B cell (primary cell): ENCODE measurements at places on chromosomes 4 and X. TPM values are rescaled to one million over a fixed set of nuclear protein-coding genes. Genes with fewer than 3 reads are reported as not detected.

The CXXC4 gene
- not detected in 2 replicates for total RNA-seq

The ATXN3L gene
- total RNA-seq: not detected in 2 replicates

The GUF1 gene
- 24.2 and 25.0 TPM in 2 replicates for total RNA-seq

The DNAJB14 gene
- total RNA-seq: 64.9 and 73.4 TPM in 2 replicates

The ZIC3 gene
- not detected in 2 replicates for total RNA-seq

The PRDM8 gene
- total RNA-seq: 30.1 and 35.6 TPM in 2 replicates

The MBNL3 gene
- total RNA-seq: 60.2 and 63.1 TPM in 2 replicates

The EMCN gene
- total RNA-seq: not detected in 2 replicates

The RS1 gene
- total RNA-seq: not detected in 2 replicates

The UGT2B17 gene
- total RNA-seq: 0.41 and 0.52 TPM in 2 replicates

The ABCE1 gene
- 46.2 and 51.0 TPM in 2 replicates for total RNA-seq

The CENPE gene
- total RNA-seq: 2.1 and 2.8 TPM in 2 replicates

DNA sequence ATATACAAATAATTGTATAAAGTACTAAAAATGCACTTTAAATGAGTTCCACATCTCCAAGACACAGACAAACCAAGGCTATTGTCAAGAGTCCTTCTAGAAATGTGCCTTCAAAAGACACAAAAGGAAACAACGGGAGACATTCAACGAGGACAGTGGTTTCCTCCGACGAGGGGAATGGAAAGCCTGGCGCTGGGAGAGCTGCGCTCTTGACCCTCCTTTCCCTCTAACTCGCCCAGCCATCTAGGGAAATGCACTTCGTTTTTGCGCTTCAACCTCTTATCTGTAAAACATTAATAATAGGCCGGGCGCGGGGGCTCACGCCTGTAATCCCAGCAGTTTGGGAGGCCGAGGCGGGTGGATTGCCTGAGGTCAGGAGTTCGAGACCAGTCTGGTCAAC is 37.0 kb downstream of the ZFP42 start:
- no peak for DNase-seq

- DNase-seq: no peak
These were observed 1.5 kb upstream of the CXCL2 start for GRCh38 chr4:74100531-74100930.

DNA sequence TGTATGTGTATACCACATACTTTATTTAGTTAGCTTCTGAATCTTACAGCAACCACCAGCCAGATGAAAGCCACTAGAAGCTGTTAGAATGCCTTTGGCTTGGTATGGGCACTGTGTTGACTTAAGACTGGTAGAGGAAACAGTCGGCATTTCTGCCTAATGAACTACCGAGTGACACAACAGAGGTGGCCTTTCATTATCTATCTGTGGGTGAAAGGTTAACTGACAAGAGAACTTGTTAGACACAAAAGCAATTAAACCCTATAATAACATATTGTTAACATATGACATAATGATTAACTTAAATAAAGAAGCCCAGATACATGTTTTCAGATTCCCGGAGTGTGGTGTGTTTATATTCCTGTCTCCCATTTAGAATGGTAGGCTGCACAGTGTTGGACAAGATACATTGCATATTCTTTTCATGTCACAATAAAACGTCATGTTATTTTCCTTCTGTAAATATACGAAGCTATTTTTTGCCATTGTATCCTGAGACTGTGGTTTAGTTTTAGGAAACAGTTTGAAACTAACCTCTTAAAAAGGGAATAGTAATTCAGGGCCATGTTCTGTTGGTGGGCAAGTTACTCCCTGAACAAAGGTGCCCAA is 181.5 kb downstream of the SLIT2 start:
- DNase-seq: no peak

- no peak for DNase-seq
These were observed 657 bp upstream of the ANKRD50 start for GRCh38 chr4:124713185-124713592.

DNA sequence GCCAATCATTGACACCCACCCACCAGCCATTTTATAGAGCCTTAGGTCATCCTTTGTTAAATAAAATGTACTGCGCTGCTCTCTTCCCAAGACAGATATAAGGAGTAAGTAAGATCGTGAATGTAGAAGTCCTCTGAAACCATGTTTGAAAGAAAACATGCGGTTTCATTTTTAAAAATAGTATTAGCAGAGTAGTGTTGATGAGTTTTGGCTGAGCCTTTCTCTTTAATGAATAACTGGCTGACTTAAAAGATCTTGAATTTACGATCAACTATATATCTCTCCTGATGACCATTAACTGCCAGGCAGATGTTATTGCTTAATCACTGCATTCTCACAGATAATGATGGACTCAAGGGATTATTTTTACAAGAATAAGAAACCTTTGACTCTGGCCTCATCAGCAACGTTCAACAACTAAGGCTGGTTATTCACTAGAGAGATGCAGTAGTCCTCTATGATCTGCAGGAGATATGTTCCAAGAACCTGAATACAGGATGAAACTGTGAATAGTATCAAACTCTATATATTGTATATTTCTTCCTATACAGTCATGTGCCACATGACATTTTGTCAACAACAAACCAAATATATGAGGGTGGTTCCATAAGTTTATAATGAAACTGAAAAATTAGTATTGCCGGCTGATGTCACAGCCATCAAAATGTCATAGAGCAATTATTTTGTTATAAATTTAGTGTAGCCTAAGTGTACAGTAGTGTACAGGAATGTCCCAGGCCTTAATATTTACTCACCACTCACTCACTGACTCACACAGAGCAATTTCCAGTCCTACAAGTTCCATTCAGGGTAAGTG is 80.8 kb downstream of the FAM13A start:
- DNase-seq: no peak

GRCh38 chr4:2286904-2287593 is 25.1 kb upstream of the MXD4 start:
- no peak for DNase-seq

GRCh38 chr4:56067826-56068225 is 119.1 kb downstream of the CEP135 start:
- DNase-seq: no peak

GRCh38 chr4:174334628-174335027 is 50.9 kb downstream of the CEP44 start:
- DNase-seq: no peak

GRCh38 chrX:136028383-136028984 is 43.2 kb downstream of the SLC9A6 start:
- DNase-seq: peak; percentile 58

- no peak for DNase-seq
These were observed 298.8 kb upstream of the CTSO start for GRCh38 chr4:156252358-156252921.

DNA sequence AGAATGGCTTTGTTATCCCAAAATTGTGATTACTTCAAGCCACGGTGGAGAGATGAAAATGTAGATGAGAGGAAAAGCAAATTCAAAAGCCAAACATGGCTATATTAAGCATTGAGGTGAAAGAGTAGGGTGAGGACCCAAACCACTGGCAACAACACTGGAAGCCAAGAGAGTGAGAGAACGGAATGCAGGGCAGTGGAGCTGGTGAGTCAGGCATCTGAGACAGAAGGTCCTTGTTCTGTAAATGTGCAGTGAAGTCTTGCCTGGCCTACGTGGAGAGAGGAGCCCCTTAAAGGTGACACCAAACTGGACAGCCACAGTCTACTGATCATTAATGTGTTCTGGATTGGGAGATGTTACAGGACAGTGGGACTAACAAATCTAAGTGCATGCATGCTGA is 22.8 kb upstream of the SEC24B start:
- no peak for DNase-seq

DNA sequence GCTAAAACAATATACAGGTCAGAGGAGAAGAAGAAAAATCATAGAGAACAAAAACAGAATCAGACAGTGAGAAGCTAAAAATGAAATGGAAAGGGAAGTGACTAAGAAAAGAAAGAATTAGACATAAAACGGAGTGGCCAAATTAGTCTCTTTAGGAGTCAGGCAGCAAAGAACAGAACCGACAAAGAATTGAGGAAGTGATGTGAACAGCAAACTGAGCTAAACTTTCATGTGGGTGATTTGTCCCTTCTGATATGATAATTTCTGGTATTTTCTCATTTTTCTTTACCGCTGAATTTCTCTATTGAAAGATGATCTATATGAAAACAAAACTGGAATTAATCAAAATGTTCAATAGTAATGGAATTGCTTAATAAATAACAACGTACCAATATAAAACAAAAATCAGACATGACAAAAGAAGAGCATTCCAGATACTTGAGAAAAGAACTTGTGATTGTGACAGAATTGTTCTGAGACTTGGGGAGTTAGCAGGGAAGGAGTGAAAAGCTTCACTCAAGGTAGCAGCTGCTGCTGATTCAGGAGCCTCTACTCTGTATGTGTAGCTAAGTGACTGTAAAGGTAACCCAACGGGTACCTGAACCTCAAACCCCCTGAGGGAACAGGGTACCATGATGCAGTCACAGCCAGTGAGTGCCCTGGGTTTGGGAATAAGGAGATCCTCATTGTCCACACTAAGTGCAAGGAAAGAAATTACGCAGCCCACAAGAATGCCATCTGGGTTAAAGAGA is 8.8 kb downstream of the TAPT1 start:
- DNase-seq: no peak

- DNase-seq: no peak
These were observed 65.5 kb downstream of the HAND2 start for GRCh38 chr4:173464481-173464880.

- no peak for DNase-seq
These were observed 7.8 kb downstream of the PNMA3 start for GRCh38 chrX:153064061-153064460.

GRCh38 chr4:6824772-6825402 is 42.4 kb downstream of the KIAA0232 start:
- no peak for DNase-seq

DNA sequence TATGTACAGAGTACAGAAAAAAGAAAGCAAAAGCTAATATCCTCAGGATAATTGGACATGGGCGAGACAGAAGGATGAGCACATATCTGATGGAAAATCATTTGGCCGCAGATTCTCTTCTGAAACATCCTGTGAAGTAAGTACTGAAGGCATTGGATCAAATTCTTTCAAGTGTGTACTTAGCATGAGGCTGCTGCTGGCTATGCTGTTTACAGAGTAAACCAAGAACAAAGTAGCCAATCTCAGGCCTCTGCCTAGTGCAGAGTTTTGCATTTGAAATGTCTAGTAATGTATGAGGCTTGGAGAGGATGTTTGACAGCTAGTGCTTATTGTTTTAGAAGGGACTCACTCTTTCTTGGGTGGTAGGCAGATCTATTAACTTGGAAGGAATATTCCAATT is 128.5 kb downstream of the MAGEC2 start:
- no peak for DNase-seq

DNA sequence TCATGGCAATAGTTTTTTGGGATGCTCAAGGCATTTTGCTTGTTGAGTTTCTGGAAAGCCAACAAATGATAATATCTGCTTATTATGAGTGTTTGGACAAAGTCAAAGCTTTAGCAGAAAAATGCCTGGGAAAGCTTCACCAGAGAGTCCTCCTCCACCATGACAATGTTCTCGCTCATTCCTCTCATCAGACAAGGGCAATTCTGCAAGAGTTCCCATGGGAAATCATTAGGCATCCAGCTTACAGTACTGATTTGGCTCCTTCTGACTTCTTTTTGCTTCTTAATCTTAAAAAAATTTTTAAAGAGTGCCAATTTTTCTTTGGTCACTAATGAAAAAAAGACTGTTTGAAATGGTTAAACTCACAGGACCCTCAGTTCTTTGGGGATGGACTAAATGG is 136.3 kb downstream of the UBE2K start:
- no peak for DNase-seq

GRCh38 chr4:55598641-55599040 is 6.6 kb upstream of the PDCL2 start:
- DNase-seq: no peak

GRCh38 chrX:18351784-18352183 is 2.7 kb downstream of the SCML2 start:
- DNase-seq: no peak

DNA sequence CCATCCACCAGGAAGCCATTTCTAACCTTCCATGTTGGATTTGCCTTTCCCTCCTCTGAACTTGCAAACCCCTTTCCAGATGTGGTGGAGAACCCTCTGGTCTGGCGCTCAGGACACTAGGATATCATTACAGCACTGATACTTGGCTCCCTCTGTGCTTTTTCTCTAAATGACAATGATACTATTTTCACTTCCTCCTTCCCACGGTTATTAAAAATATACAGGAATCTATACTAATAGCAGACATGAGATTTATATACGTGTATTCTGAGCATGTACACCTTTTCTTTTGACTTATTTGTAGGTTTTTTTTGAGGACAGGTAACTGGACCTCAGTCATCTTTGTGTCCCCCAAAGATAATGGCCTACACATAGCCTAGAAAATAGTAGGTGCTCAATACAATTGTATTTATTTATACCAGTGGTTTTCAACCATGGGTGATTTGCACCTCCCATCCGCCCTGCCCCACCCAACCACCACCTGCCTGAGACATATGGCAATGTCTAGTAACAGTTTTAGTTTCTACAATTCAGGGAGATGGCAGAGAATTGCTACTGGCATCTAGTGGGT is 60.4 kb upstream of the PLAC8 start:
- DNase-seq: peak; percentile 82

- peak; percentile 73 for DNase-seq
These were observed 29.5 kb upstream of the XIAP start for GRCh38 chrX:123830309-123830708.

GRCh38 chrX:53031380-53031779 is 17.2 kb upstream of the GPR173 start:
- no peak for DNase-seq

DNA sequence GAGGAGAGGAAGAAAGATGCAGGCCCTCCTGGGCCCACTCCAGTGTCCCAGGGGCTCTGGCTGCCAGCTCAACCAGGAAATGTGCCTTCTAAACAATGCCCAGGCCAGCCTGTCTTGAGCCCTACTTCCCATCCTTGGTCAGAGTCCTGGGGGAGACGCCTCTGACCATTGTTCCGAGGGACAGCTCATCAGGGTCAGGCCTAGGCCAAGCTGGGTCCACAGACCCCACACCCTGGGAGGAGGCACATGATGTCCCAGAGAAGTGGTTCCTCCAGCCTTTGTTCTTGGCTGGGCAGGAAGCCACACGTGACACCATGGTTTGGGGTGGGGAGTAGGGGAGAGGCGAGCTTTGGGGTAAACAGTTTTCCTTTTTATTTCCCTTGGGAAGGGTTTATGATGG is 102.5 kb downstream of the EFNB1 start:
- no peak for DNase-seq

DNA sequence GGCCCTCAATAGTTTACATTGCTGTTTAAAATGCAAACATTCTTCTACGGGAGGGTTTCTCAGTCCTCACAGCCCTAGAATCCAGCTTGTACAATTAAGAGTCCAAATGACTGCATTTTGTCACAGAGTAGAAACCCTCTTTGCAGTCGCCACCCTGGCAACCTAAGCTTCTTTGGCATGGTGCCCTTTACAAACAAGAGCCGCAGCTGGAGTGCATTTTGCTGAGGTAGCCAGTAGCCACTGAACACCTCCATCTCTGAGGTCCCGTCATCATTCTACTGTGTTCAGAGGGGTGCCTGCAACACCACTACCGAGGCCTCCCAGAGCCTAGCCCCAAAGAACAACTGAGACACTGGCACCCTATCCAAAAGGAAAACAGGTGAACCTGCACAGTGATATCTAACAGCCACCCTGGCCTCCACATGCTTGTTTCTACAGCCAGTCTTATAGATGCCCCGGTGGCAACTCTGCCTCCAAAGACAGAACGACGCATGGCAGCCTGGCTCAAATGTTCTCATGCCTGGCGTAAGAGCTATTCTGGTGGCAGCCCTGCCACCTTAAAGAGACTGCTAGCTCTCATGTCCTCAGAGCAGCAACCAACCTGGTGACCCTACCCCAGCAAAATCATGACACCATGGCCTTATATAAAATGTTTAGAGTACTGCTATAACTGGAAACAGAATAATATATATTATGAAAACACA is 801.9 kb downstream of the TECRL start:
- no peak for DNase-seq
